ENCODE measurements at places on chromosomes 6 and 20. TPM values are rescaled to one million over a fixed set of nuclear protein-coding genes. Genes with fewer than 3 reads are reported as not detected.

DNA sequence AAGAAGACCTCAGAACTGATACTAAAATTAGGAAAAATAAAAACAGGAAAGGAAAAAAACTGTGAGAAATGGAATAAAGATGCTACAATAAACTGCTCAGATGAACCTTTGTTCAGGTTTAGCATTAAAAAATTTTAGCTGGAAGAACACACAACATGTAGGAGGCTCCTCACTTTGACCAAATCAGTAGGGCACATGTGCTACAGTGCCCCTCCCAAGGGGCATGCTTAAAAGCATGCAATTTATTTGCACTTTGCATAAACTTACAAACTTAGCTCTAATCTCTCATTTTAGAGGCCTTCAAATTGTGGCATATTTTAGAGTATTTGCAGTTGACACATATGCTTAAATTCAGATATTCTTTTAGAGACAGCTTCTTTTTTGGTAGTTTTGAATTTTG is 570.2 kb downstream of the UTRN start:
- no peak for DNase-seq

- DNase-seq, result no peak
Measured at GRCh38 chr6:85417336-85417735, 32.5 kb upstream of the NT5E start.

The LPIN3 gene
- total RNA-seq, result 0.79 TPM

DNA sequence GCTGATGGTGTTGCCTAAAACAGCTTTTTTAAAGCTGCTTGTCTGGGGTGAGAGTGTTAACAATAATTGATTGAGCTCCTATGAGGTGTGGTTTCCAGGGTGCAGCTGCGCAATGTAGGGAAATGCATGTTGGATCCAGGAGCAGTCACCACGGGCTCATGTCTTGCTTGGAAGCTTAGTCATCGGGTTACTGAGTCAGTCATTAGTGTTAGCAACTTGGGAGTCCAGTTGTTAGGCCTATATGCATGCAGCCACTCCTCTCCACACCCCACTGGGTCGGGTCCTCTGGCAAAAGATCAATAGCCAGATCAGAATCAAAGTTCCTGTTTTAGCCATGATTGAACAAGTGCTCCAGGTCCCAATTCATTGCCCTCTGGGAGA is 271.7 kb upstream of the CHD6 start:
- no peak for DNase-seq

DNA sequence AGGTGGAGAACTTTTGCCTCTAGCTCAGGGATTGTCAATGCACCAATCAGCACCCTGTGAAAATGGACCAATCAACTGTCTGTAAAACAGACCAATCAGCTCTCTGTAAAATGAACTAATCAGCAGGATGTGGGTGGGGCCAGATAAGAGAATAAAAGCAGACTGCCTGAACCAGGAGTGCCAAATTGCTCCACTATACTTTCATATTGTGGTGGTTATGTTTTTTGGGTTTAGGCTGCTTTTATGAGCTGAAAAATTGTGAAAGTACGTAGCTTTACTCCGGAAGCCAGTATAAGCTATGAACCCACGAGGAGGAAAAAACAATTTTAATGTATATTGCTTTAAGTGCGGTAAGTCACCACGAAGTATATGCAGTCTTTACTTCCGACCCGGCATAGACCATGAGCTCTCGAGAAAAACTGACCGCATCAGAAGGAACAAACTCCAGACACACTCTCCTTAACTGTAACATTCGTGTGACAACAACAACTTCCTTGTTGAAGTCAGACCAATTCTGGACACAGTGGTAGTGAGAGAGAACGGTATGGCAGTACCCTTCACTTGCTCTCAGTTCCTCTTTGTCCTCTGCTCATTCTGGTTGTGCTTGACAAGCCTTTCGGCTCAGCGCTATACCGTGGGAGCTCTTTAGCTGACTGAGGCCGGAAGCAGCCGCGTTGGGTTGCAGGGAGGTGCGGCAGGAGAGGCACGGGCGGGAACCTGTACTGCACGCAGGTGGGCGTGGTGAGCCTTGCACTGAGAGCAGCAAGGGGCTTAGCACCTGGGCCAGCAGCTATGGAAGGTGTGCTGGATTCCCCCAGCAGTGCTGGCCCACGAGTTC is 81.9 kb upstream of the E2F3 start:
- no peak for DNase-seq

Data from H4 (cell line).